ENCODE measurements at places on chromosomes 7 and 10. TPM values are rescaled to one million over a fixed set of nuclear protein-coding genes. Genes with fewer than 3 reads are reported as not detected.
A peak's percentile ranks its signal among the peaks of the same experiment; 100 is the strongest.

DNA sequence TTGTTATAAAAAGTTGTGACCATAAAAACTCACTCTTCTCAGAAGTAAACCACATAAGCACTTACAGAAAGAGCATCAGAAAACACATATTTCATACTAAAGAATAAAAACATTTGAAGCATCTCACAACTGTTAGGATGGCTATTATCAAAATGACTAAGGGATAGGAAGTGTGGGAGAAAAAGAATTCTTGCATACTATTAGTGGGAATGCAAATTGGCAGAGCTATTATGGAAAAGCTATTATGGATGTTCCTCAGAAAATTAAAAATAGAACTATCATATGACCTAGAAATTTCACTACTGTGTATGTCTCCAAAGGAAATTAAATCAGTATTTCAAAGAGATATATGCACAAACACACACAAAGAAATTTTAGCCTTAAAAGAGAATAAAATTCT lies 25.2 kb upstream of the POT1 start:
- no peak for DNase-seq

DNA sequence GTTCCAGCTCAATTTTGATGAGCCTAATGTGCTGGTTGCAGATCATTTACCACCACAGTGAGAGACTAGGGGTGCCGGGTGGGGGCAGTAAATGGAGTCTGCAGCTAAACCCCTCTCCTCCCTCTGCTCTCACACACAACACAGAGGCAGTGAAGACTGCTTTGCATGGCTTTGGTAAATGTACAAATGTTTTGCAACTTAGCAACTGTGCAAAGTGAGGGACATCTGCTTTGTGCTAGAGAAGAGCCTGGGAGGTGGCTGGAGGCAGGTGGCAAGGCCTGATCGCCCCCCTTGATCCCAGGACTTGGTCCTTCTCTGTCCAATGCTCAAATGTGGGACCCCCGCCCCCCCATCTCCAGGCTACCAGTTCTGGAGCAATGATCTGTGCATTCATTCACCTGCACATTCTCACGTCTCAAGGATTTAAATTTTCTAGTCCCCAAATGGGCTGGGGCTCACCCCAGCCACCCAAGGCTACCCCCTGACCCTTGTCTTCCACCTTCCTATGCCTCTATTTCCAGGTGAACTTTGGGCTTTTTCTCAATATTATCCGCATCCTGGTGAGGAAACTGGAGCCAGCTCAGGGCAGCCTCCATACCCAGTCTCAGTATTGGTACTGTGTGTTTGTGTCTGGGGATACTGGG lies 11.6 kb downstream of the GHRHR start:
- DNase-seq: no peak

DNA sequence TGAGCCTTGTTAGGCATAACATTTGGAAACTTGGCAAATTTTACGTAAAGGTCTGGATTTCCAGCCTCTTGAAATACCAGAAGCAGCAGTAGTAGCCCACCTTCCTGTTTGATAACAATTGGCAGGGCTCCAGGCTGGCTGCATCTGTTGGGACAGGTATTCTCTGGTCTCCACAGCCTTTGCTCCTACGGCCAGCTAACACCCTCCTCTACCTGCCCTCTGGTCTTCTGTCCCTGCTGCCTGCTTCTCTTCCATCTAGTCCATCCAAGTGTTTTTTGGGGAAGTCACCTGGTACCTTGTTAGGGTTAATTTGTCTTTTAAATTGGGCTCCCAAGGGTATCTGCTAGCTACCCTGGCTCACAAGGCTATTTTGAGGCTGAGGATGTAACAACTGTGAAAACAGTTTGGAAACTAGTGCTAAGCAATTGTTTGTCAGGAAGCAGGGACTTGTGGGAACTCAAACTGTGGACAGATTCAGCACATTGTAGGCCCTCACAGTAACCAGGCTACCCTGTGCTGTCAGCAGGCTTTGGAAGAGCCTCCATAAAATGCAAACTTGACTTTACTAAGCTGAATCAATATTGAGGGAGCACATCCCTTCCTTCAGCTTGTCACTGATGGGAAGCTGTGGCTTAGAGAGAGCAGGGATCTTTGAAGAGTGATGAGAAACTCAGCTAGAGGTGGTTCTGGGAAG lies 8.5 kb downstream of the RPS24 start:
- no peak for DNase-seq

DNA sequence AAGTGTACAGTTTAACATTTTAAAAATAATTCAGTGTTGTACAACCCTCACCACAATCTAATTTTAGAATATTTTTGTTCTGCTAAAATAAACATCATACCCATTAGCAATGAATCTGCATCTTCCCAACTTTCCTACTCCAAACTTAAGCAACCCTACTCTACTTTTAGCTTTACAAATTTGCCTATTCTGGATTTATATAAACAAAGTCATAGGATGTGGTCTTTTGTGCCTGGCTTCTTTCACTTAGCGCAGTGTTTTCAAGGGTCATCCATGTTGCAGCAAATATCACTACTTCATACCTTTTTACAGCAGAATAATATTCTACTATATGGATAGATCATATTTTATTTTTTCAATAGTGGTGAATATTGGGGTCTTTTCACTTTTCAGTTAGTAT lies 18.9 kb downstream of the CALML3 start:
- DNase-seq: peak; percentile 25

Gene TNS3
- 70.0 TPM for total RNA-seq

Gene FAM25A
- total RNA-seq: not detected

Gene ATG9B
- 0.24 TPM for total RNA-seq

Gene EPO
- total RNA-seq: not detected

Gene NKX1-2
- total RNA-seq: not detected
